ENCODE measurements at places on chromosomes 2 and 18.

DNA sequence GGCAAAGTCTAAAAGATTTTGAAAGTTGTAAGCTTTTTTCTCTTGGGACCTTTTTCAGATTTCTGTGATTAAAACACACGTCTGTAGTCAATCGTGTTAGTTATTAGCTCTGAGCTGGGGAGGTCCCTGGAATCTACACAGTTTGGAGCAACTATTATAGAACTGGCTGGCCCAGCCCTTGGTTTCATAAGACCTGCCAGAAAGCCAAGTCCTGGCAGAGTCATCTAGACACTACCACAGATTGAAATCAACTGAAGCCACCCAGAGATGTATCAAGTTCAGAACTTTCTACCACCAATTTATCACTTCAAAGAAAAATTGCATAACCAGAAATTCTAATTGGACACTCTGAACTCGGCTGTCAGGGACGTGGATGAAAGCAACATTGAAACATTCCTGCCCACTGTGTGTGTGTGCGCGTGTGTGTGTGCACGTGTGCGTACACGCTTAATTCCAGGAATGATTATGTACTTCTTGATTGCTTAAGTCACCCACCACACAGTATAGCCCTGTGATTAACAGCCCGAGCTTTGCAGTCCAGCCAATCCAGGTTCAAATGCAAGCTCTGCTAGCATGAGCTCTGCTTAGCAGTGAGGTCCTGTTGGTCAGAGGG is 126.3 kb downstream of the TPGS2 start:
- peak; percentile 66 for DNase-seq

DNA sequence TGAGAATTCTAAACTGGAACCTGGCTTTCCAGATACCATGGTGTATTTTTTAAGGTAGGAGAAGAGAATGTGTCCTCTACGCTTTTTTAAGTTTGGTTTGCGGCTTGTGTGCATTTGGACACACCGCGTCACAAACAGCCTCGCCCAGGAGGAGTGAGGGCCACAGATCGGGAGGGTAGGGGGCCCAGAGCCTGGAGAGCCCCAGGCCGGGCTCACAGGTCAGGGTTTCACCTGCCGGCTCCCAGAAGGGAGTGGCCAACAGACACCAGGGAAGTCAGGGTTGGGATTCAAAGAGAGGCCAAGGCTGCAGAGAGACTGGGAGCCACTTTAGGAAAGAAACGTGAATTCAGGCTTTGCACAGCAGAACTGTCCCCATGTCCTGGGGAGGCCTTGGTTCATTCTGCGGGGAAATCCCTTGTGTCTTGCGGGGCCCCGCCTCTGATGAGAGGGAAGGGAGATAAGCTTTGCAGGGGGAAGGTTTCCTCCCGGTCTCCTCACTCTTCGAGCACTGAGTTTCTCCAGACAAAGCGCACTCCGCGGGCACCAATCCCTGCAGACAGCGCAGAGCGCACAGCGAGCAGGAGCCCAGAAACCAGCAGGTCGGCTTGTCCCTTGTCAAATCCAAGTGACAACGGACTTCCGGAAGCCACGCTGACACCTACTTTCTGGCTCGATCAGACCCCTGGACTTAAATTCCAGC is 2.0 kb upstream of the TUBB6 start:
- DNase-seq: no peak

DNA sequence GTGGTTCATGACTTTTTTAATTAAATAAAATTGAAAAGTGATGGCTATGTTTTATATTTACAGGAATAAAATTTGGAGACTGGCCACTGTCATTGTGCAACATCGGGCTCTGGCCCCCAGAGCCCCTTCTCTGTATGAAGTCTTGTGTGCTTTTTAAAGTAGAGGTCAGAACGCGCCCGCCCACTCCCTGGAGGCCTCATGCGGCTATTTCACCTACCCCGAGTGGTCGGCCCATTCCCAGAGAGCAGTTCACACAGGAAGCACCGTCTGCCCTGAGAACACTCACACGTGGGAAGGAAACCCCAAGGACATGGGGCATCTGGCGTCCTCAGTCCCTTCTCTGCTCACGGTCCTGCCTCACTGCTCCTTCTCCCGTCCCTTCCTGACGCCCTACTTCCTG is 296.9 kb upstream of the SALL3 start:
- no peak for DNase-seq

DNA sequence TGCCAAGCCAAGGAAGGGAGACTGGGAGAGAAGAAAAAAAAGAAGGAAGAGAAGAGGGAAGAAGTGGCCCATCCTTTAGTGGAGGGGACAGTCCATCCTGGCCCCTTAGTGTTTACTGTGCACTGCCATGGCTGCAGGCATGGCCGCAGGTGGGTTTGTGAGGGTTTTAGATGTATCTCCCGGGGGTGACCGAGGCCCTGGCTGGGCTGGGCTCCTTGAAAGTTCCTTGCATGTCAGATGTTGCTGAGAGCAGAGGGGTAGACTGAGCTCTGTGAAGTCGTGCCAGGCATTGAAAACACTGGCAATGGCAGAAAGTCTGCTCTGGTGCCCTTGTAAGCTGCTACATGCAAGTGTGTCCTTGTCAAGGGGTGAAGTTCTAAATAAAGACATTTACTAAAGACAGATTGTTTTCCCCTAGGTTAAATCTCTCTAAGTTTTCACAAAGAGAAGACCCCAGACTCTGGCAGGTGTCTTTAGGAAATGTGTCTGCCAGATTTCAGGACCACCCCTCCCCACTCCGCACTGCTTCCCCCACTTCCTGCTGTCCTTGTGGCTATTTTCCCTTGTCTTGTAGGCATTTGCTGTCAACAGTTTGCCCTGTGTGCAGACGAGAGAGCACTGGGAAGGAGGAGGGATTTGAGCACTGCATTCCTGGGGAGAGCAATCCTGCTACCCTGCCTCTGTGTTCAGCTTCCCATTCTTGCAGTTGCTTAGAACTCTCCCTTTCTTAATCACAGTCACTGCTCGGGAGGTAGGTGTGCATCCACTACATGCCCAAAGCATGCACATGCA is 68.4 kb downstream of the ACOXL start:
- DNase-seq: no peak

- DNase-seq: peak; percentile 20
These were observed 24.0 kb downstream of the ARMC9 start for GRCh38 chr2:231222318-231223000.

- no peak for DNase-seq
These were observed 82.6 kb upstream of the ATG16L1 start for GRCh38 chr2:233168919-233169318.

GRCh38 chr2:215753808-215754207 is 259.5 kb downstream of the MREG start:
- no peak for DNase-seq

DNA sequence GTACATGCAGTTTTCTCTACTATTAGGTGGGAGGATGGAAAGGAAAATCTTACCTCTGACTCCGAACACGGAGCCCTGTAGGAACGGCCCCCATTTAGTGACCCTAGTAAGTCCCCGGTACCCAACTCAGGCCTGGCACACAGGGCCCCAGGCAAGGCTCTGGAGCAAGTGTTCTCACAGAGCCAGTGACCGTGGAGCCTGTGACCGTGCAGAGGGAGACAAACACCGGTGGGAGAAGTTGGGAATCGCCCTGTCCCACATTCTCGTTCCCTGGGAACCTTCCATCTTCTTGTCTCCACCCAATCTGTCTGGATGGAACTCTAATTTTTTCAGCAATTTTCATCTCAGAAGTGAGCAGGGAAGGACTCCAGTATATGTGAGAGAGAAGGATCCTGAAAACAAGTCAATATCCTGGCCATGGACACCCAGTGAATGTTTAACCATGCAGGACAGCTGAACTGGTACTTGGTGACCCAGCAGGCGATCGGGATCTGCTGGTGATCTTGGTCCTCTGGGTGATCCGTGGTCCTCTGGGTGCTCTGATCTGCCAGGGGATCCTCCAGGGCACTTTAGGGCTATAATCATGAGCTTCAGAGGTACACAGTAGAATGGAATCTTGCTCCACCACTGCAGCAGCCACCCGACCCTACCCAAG is 348.6 kb upstream of the ID2 start:
- DNase-seq: no peak

DNA sequence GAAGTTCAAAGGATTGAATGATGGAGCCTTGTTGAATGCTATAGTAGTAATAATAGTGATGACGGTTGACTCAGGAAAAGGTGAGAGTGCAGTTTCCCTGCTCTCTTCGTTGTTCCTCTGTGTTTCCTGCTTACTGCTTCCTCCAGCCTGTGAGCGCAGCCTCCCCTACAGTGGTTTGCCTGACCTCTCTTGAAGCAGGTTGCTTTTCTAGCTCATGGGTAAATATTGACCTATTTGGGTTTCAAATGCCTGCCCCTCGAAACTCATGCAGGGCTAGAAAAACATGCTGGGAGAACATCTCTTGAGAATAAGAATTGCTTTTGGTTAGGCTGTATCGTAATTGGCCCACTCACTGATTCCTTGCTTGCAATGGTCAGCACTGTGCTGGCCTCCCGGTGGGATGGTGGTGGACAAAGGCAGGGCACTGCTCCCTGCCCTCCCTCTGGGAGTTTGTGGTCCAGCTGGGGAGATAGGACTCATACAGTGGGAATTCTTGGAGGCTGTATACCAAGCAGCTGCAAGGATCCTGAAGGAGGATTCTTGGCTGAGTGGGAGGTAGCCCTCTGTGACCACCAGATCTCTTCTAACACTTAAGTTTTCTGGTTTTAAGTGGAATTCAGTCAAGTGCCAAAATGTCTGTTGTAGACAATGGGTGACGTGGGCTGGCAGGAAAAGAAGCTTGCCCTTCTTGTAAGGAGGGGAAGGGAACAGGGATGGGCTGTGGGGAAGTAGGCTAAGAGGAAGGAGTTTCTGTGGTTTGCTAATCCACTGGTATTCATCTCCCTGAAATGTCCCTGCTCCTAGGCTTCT is 5.4 kb upstream of the RNF181 start:
- peak; percentile 94 for DNase-seq

- DNase-seq: peak; percentile 73
These were observed 378.8 kb downstream of the SLC4A3 start for GRCh38 chr2:220006152-220006621.

GRCh38 chr2:68936889-68937288 is 15.8 kb downstream of the GKN2 start:
- peak; percentile 18 for DNase-seq

GRCh38 chr18:2459886-2460285 is 111.4 kb downstream of the METTL4 start:
- peak; percentile 26 for DNase-seq

DNA sequence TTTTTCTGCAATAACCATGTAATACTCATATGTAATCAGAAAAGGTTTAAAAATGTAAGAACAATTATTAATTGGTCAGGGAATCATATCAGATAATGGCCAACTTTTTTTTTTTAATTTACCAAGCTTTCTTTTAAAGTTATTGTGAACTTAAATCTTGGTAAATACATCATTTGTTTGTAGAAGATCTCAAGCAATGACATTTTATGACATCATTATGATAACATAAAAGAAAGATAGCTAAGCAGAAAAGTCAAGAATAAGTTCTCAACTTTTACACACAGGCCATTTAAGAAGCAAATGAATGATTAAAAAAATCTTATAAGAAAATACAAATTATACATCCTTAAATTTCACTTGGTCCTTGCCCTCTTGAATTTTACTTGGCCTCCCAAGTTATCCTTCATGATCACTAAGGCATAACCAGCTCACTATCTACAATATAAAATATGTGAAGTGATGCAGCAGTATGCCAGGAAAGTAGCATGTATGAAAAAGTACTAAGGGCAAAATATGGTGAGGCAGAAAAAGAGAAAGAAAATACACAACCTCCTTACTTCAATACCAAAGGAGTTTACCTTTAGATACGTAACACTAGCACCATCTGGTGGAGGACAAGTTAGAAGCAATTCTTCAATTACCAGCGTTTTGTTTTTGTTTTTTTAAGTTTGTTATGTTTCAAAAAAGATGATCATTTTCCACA is 116.6 kb downstream of the SRBD1 start:
- peak; percentile 81 for DNase-seq

GRCh38 chr2:147045113-147045512 is 799.7 kb upstream of the ACVR2A start:
- DNase-seq: peak; percentile 54

GRCh38 chr18:36942264-36942663 is 113.3 kb downstream of the KIAA1328 start:
- DNase-seq: peak; percentile 49

DNA sequence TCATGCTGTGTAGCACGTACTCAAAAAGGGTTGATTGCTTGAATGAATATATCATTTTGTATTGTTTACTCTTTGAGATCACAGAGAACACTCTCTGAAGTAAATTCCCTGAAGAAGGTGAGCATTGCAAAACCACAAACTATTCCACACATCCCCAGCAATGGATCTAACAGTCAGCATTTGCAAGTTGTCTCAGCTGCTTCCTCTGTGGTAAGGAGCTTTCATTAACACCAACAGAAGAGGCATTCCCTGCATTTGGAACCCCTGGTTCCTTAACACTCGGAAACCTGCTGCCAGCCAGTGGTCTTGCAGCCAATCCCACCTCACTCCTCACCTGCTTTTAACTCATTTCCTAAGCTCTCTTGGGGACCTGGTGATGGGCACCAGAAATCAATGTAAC is 108.4 kb downstream of the IRS1 start:
- DNase-seq: no peak

GRCh38 chr2:102359527-102359926 is 3.9 kb downstream of the IL18R1 start:
- no peak for DNase-seq

DNA sequence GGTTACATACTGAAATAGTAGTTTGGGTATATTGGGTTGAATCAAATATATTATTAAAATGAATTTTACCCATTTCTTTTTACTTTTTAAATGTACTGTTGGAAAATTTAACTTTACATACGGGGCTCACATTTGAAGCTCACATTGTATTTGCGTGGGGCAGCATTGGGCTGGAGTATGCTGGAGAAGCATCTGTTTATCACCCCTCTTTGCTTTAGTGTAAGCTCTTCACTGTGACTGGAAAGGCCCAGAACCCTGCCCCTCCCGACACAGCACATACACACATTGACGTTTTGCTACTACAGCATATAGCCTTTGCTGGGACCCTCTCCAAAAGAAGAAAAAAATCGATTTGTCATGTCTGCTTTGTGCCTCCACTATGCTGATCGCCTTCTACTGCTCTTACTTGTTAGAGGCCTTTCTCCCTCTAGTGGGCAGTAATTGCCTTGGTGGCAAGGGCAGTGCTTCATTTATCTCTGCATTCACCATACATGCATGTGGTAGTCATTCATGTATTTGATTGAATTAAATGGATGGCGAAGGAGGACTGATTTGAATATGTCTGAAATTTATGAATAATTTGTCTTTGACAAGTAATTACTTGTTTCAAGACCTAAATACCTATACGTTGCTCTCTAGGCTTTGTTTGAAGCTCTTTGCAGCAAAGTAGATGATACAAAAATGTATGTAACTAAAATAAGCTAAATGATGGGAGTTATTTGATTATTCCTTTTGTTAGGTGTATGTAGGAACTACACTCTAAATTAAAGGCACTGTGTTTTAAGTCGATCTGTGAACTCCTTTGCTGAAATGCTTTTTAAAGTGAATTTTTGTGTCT is 37.4 kb downstream of the VAPA start:
- DNase-seq: peak; percentile 78

All from GM23248 (cell line).